Epithelial cell of esophagus (primary cell): ENCODE measurements at places on chromosomes 16 and 17.

DNA sequence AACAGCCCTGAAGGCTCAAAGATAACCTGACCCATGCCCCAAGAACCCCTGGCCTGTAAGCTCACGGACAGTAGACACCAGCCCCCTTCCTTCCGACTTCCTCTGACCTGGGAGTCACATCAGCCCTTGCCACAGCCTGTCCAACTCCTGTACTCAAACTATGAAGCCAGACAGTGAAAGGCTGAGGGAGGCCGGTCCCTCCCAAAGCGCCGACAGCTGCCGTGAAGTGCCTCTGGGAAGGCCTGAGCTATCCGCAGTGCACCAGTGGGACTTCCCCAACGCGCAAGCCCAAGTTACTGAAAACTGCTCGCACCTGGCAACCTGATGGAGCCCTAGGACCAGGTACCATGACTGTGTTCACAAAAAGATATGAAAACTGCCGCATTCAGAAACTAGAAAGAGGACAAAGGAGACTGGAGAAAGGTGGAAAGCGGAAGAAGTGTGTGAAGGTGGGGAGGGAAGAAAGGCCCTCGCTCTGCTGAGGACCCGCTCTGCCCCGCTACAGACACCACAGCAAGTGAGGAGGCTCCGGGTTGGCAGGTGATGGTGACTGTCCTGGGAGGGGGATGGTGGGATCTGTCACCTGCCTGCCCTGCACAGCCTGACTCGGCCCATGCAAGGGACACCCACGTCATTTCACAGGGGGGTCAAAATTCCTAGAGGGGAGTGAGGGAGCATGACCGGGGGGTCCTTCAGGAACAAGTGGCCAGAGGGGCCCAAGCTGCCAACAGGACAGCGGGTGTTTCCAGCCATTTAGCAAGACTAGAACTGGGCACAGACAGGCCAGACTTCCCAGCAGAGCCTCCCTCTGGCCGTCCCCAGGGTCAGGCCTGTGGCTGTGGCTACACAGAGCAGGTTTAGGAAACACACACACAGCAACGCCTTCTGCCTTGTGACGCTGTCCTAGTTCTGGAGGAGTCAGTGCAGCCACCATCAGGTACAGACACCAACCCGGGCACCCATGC lies 13.1 kb upstream of the TRAP1 start:
- no peak for DNase-seq

DNA sequence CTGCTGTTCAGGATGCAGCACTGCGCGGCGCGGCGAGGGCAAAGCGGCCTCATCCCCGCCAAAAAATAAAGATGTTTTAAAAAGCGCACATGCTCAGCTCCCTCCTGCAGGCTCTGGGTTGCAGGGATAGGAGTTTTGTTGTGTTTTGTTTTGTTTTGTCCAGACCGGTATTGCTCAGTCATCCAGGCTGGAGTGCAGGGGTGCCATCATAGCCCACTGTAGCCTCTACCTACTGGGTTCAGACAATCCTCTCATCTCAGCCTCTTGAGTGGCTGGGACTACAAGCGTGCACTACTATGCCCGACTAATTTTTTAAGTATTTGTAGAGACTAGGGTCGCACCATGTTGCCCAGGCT lies 636 bp downstream of the WWOX start:
- no peak for DNase-seq

DNA sequence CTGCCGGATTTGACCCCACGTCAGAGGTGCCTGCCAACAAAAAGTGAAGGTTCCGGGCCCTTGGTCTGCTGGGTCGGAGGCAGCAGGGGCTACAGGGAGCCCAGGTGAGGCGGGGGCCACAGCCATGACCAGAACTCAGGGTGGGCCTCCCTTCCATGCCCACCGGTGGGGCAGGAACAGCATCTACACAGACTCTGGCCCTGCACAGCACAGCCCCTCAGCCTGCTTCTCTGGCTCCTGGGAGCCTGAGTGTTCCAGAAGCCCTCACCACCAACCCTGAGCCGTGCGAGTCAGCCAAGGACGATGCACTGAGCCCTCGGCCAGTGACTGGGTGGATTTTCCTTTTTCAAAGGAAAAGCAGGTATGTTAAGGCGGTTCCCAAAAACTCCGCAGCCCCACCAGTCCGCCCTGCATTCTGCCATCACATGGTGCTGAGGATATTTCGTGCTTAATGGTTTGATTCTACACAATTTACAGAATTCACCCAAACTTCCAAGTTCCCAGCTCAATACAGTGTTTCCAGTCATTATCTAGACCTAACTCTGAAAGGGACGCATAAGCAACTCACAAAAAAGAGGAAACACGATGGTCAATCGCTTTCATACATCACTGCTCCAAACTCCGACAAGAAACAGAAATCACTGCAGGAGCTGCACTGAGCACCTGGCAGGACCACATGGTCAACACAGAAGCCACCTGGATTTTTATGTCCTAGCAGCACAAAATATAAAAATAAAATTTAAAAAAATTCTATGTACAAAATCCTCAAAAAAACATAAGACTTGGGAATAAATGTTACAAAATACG lies 19.4 kb upstream of the C16orf95 start:
- no peak for DNase-seq

GRCh38 chr17:34370376-34370996 lies 7.5 kb upstream of the CCL1 start:
- no peak for DNase-seq

DNA sequence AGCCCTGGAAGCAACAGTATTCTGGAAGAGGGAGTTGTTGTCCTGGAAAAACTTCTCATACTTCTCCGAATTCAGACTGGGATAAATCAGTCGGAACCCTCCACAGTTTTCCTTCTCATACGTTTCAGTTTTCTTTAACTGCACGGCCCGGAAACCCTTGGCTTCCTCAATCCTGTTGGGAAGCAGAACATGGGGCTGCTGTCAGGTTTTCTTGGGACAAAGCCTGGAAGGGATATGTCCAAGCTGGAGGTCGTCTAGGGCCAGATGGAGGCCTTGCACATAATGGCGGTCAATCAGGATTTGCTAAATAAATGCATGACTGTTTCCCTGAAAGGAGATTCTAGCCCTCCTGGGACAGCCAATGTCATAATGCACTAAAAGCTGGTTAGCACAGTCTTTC lies 29.2 kb downstream of the TTLL6 start:
- no peak for DNase-seq

GRCh38 chr17:81354954-81355347 lies 40.3 kb upstream of the BAHCC1 start:
- no peak for DNase-seq
